Glutamatergic neuron (in vitro differentiated cells): ENCODE measurements at places on chromosomes 6 and 20.

GRCh38 chr20:47183367-47183766, 173.1 kb downstream of the ZMYND8 start:
- H3K27ac ChIP-seq, result no peak overlapping the region
- no peak for DNase-seq
- no peaks in the 10 kb centered on the region for H3K27me3 ChIP-seq
- no peaks in the 10 kb centered on the region for H3K4me1 ChIP-seq
- H3K4me3 ChIP-seq, result no peak overlapping the region
- H3K36me3 ChIP-seq, result peaks cover 2% of the 10 kb centered on the region

- peaks cover 12% of the 10 kb centered on the region for H3K36me3 ChIP-seq
- H3K4me1 ChIP-seq, result no peaks in the 10 kb centered on the region
- peaks cover 7% of the 10 kb centered on the region for H3K27me3 ChIP-seq
- peak overlapping the region; percentile 36 for H3K4me3 ChIP-seq
- DNase-seq, result no peak
Observed at GRCh38 chr20:62946918-62947317, 5.6 kb upstream of the SLC17A9 start.

DNA sequence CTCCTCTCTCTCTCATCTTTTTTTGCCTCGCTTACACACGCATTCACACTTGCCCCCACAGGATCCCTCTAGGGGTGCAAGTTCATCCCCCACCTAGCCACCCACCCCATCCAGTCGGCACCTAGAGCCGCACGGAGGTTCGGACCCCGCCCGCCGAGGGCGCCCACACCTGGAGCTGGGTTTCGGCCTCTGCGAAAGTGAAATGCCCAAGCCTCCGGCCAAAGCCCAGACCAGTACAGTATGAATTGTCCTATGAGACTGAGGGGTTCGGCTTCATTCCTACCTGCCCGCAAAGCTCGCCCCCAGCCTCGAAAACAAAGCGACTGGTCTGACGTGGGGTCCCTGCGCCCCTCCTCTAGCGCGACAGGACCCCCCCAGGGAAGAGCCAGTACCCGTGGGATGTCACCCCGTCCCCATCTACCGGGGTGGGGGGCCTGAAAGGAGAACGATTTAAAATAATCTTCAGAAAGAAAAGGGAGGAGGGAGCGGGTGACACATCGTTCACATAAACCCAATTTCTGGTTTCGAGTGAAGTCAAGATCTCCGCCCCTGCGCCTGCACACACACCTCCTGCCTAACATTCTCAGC, 1.5 kb downstream of the TFAP2A start:
- H3K27ac ChIP-seq, result no peak overlapping the region
- peaks cover 5% of the 10 kb centered on the region for H3K36me3 ChIP-seq
- DNase-seq, result no peak
- H3K27me3 ChIP-seq, result peaks cover 56% of the 10 kb centered on the region
- H3K4me1 ChIP-seq, result peaks cover 21% of the 10 kb centered on the region
- H3K4me3 ChIP-seq, result peak overlapping the region; percentile 89

- H3K4me3 ChIP-seq, result no peak overlapping the region
- H3K27ac ChIP-seq, result no peak overlapping the region
- peaks cover 7% of the 10 kb centered on the region for H3K4me1 ChIP-seq
- H3K27me3 ChIP-seq, result peaks cover 11% of the 10 kb centered on the region
- peaks cover under 1% of the 10 kb centered on the region for H3K36me3 ChIP-seq
Observed at GRCh38 chr20:62549499-62550086, 73.8 kb upstream of the GATA5 start.

GRCh38 chr6:154868143-154868594, 126.9 kb upstream of the TIAM2 start:
- peaks cover 2% of the 10 kb centered on the region for H3K27me3 ChIP-seq
- no peak overlapping the region for H3K4me3 ChIP-seq
- no peaks in the 10 kb centered on the region for H3K36me3 ChIP-seq
- peaks cover 1% of the 10 kb centered on the region for H3K4me1 ChIP-seq
- no peak overlapping the region for H3K27ac ChIP-seq
- DNase-seq, result no peak

GRCh38 chr6:106125925-106126435, 39.8 kb downstream of the PRDM1 start:
- DNase-seq, result no peak
- no peaks in the 10 kb centered on the region for H3K27me3 ChIP-seq
- no peaks in the 10 kb centered on the region for H3K36me3 ChIP-seq
- H3K4me1 ChIP-seq, result no peaks in the 10 kb centered on the region
- H3K27ac ChIP-seq, result no peak overlapping the region

GRCh38 chr6:134980846-134981245, 30.9 kb upstream of the ALDH8A1 start:
- no peak overlapping the region for H3K27ac ChIP-seq
- H3K4me1 ChIP-seq, result no peaks in the 10 kb centered on the region
- no peaks in the 10 kb centered on the region for H3K36me3 ChIP-seq

DNA sequence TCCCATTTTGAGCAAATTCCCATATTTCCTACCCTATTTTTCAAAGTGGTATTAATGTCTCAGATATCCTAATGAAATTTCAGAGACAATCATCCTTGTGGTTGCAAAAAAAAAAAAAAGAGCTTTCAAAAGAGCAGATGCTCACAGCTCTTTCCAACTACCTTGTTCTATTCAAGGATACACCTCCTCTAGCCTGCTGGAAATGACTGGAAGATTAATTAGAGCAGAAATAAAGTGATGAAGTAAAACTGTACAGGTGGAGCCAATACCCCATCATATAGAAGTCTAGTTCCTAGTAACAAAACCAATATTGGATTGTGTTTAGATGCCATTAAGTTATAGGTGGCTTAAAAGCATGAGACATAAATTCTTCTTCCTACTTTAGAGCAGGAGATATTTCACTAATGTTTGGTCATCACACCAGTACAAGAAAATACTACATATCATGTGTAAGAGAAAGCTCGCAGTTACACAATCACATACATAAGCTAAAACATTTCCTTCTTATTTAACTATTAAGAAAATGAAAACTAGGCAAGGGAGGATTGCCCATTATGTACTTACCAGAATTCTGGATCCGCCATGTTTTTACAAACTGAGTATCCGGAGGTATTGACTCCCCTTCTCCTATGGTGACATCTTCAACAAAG, 42.4 kb downstream of the ILRUN start:
- DNase-seq, result no peak
- H3K27ac ChIP-seq, result no peak overlapping the region
- no peak overlapping the region for H3K4me3 ChIP-seq
- no peaks in the 10 kb centered on the region for H3K36me3 ChIP-seq
- peaks cover 4% of the 10 kb centered on the region for H3K4me1 ChIP-seq

DNA sequence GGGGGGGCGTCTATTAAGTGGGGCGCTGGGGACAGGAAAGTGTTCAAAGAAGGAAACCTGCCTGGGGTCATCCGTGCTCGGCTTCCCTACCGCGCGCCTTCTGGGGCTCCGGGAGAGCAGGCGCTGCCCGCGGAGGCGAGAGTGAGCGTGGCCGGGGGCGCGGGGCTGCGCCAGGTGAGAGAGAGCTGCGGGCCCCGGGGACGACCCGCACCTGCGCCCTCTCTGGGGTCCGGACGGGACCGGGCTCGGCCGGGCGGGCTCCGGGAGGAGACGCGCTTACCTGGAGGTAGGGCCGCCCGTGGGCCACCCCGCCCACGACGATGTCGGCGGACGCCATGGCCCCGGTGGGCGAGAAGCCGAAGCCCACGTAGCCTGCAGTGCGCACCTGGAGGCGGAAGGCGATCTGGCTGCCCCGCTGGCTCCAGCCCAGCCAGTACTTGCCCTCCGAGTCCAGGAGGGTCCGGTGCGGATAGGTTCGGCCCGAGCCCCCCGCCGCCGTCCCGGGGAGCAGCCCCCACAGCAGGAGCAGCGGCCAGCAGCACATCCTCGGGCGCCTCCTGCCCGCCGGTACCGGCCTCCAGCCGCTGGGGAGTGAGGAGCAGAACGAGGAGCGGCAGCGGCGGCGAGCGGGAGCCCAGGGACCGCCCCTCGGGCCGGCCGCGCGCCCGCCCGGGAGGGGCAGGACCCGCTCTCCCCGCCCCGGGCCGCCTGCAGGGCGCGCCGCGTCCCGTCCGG, at the start of gene MOXD1:
TSS of gene MOXD1 (minus strand) at position 593 of the 735 bp plus-strand sequence. CDS start at position 544, 49 bp downstream.
- no peaks in the 10 kb centered on the region for H3K36me3 ChIP-seq
- no peaks in the 10 kb centered on the region for H3K4me1 ChIP-seq
- peak; percentile 61 for DNase-seq
- H3K4me3 ChIP-seq, result peak within 1 kb of the TSS; percentile 79
- peaks cover 6% of the 10 kb centered on the region for H3K27me3 ChIP-seq

DNA sequence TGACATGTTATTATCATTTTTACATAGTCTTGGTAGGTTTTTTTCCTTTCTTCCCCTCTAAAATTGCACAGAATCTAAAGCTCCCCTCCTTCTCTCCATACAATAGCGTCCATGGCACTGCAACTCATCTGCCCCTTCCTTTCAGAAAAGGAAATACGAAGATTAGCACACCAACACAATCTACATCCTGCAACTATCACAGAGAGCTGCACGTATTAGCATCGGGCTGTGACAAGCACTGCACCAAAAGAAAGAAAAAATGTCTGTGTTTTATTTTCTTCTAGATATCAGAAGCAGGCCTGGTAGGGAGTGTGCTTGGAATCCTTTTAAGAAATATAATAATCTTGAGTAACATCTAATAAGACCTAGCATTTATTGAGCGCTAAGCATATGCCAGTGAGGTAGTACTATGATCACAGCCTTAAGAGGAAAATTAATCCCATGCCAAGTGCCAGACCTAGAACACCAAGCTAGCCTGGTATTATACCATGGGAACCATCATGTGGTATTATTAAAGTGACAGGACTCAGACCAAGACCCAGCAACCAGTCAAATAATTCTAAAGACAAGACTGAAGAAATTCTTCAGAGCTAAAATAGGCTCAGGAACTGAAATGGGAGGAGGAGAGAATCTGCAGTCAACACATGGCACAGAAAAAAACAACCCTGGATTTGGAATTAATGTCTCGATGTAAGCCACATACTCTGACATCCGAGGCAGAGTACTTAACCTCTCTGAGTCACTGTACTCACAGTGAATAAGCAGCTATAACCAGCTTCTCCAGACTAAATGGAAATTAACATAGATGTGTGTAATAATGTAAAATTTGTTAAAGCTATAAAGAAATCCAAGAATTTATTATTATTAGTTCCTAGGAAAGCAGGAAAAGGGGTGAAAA, 124.3 kb downstream of the IPCEF1 start:
- no peak for DNase-seq
- no peaks in the 10 kb centered on the region for H3K27me3 ChIP-seq
- peaks cover 10% of the 10 kb centered on the region for H3K4me1 ChIP-seq
- no peaks in the 10 kb centered on the region for H3K36me3 ChIP-seq
- no peak overlapping the region for H3K27ac ChIP-seq

GRCh38 chr6:158628542-158628941, 16.0 kb downstream of the DYNLT1 start:
- no peak for DNase-seq
- H3K27ac ChIP-seq, result peak overlapping the region; percentile 98
- H3K4me1 ChIP-seq, result peaks cover 56% of the 10 kb centered on the region

- H3K27ac ChIP-seq, result no peak overlapping the region
- no peak overlapping the region for H3K4me3 ChIP-seq
- H3K27me3 ChIP-seq, result peaks cover 9% of the 10 kb centered on the region
- H3K4me1 ChIP-seq, result no peaks in the 10 kb centered on the region
- no peaks in the 10 kb centered on the region for H3K36me3 ChIP-seq
Observed at GRCh38 chr20:63102721-63103375, 96.1 kb upstream of the BHLHE23 start.

DNA sequence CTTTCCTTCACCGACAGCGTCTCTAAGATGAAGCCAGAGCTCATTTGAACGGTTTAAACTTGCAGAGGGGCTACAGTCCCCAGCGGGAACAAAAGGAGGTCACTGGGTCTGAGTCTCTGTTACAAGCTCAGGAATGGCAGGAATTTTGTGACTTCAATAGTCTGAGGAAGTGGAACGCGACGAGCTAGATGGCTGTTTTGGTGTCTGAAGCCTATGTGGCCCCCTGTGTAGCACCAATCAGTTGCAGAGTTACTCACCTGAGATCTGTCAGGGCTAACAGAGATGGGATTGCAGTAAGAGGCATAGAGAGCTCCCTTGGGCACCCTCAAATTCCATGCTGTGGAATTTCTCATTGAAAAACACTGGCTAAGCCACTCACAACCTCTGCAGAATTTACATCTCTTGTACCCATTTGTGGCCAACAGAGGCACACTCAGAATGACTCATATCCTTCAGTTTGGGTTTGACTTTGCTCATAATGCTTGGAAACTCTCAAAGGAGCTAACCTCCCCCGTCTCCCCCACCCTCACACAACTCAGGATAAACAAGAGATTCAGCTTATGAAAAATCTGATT, 7.1 kb upstream of the TCP11 start:
- no peak overlapping the region for H3K27ac ChIP-seq
- no peaks in the 10 kb centered on the region for H3K36me3 ChIP-seq
- peaks cover 6% of the 10 kb centered on the region for H3K4me1 ChIP-seq
- no peak for DNase-seq

- peaks cover 5% of the 10 kb centered on the region for H3K36me3 ChIP-seq
- H3K4me1 ChIP-seq, result no peaks in the 10 kb centered on the region
Observed at GRCh38 chr6:147283460-147283859, 79.2 kb downstream of the STXBP5 start.

- no peak overlapping the region for H3K4me3 ChIP-seq
- H3K4me1 ChIP-seq, result no peaks in the 10 kb centered on the region
- no peak overlapping the region for H3K27ac ChIP-seq
- DNase-seq, result no peak
Observed at GRCh38 chr6:134802426-134803058, 147.4 kb downstream of the ALDH8A1 start.

DNA sequence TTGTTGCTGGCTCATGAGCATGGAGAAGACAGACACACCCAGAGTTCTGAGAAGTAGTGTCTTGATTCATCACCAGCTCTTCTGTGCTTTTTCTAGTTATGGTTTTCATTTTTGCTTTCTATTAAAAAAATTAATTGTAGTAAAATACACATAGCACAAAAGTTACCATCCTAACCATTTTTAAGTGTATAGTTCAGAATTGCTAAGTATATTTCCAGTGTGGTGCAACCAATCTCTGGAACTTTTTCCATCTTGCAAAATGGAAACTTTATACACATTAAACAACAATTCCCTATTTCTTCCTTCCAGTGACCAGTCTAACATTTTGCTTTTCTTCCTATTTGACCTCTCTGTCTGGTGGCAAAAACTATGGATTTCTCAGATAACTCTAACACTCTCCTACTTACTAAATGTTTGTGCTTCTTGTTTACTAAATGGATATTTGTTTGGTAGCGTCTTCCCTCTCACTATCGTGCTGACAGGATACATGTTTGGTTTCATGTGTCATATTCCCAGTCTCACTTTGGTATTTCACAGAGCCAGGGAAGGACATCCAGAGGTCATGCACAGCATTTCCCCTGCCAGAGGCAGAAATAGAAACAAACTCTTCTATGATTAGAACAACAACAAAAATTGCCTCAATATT, 40.6 kb downstream of the TXLNB start:
- no peaks in the 10 kb centered on the region for H3K27me3 ChIP-seq
- H3K36me3 ChIP-seq, result no peaks in the 10 kb centered on the region
- DNase-seq, result no peak
- no peaks in the 10 kb centered on the region for H3K4me1 ChIP-seq

- DNase-seq, result no peak
- peaks cover 16% of the 10 kb centered on the region for H3K36me3 ChIP-seq
- no peaks in the 10 kb centered on the region for H3K4me1 ChIP-seq
- H3K27ac ChIP-seq, result no peak overlapping the region
- H3K4me3 ChIP-seq, result no peak overlapping the region
Observed at GRCh38 chr20:52087471-52087870, 104.1 kb downstream of the ZFP64 start.

GRCh38 chr6:112172540-112172939, 81.8 kb downstream of the LAMA4 start:
- no peak overlapping the region for H3K4me3 ChIP-seq
- no peaks in the 10 kb centered on the region for H3K36me3 ChIP-seq
- peaks cover 2% of the 10 kb centered on the region for H3K27me3 ChIP-seq
- H3K4me1 ChIP-seq, result no peaks in the 10 kb centered on the region
- no peak for DNase-seq
